ENCODE measurements at places on chromosomes 12 and 14. TPM values are rescaled to one million over a fixed set of nuclear protein-coding genes. Genes with fewer than 3 reads are reported as not detected.
A peak's percentile ranks its signal among the peaks of the same experiment; 100 is the strongest.

Gene CAPS2
- total RNA-seq, result 3.7 TPM

Gene RIPK3
- 19.3 TPM for total RNA-seq

Gene IKZF4
- total RNA-seq, result 3.7 TPM

Gene PLA2G1B
- not detected for total RNA-seq

Gene PAWR
- total RNA-seq, result 131 TPM

Gene CNTN1
- total RNA-seq, result 0.60 TPM

Gene DLK1
- total RNA-seq, result not detected

Gene CRACR2A
- 129 TPM for total RNA-seq

DNA sequence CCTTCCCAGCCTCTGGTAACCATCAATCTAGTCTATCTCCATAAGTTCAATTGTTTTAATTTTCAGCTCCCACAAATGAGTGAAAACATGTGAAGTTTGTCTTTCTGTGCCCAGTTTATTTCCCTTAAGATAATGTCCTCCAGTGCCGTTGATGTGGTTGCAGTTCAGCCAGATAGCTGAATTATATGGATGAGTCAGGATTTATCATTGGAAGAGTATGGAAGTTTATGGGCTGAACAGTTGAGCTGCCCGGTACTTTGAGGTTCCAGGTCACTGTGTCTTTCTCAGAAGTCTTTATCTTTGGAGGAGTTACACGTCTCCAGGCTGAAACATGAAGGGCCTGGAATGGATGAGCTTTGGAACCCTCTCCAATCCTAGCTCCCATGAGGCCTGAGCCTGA is 120.1 kb downstream of the ASCL4 start:
- H3K27me3 ChIP-seq, result no peaks in the 10 kb centered on the region
- H3K4me3 ChIP-seq, result no peak overlapping the region
- no peaks in the 10 kb centered on the region for H3K4me1 ChIP-seq
- DNase-seq, result no peak

- no peaks in the 10 kb centered on the region for H3K4me1 ChIP-seq
- H3K27ac ChIP-seq, result peak overlapping the region; percentile 65
- no peaks in the 10 kb centered on the region for H3K36me3 ChIP-seq
- H3K4me3 ChIP-seq, result no peak overlapping the region
Observed at GRCh38 chr14:75515629-75515996, 6.7 kb upstream of the BATF start.

- peaks cover 14% of the 10 kb centered on the region for H3K27me3 ChIP-seq
- no peak overlapping the region for H3K4me3 ChIP-seq
- no peaks in the 10 kb centered on the region for H3K4me1 ChIP-seq
- no peak overlapping the region for H3K27ac ChIP-seq
Observed at GRCh38 chr12:131672941-131673887, 37.7 kb upstream of the SFSWAP start.

DNA sequence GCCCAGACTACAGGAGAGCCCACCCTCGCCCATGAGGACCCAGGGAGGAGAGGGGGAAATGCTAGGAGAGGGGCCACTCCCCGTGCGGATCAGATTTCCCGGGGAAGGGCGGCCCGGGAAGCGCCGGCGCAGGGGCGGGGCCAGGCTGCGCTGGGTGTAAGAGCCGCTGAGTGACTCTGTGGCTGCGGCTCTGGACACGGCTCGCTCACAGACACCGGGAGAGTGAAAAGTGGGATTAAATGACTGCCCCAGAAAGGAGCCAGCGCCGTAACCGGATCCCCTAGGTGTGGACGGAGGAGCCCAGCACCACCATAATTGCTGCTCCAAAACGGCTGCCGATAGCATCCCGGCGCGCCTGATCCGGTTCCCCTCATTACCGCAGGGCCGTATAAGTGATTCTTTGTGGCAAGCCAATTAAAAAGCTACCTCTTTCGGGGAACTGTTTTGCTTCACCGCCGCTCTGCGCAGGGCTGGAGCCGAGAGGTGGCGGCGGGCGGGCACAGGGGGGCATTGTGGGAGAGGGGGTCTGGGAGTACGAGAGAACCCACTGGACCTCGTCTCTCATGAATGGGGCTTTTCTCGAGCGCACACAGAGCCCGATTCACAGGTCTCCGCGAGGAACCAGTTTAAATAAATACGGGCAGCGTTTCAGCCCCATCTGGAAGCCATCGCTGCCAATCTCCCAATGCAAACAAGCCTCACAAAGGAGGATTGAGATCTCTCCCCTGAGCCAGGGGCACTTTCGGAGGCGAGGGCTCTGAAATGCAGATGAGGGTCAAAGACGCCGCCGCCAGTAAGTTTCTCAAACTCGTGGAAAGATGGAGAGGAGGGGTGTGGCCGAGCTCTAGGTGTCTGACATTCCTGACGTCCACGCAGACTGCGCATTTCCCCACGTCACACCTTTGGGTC is 2.5 kb downstream of the COL2A1 start:
- H3K4me3 ChIP-seq, result no peak overlapping the region
- H3K36me3 ChIP-seq, result no peaks in the 10 kb centered on the region

- H3K4me1 ChIP-seq, result no peaks in the 10 kb centered on the region
- H3K4me3 ChIP-seq, result no peak overlapping the region
- no peak for DNase-seq
- peaks cover 49% of the 10 kb centered on the region for H3K27me3 ChIP-seq
- H3K36me3 ChIP-seq, result no peaks in the 10 kb centered on the region
- H3K27ac ChIP-seq, result no peak overlapping the region
Observed at GRCh38 chr14:105074601-105075053, 9.4 kb upstream of the GPR132 start.

DNA sequence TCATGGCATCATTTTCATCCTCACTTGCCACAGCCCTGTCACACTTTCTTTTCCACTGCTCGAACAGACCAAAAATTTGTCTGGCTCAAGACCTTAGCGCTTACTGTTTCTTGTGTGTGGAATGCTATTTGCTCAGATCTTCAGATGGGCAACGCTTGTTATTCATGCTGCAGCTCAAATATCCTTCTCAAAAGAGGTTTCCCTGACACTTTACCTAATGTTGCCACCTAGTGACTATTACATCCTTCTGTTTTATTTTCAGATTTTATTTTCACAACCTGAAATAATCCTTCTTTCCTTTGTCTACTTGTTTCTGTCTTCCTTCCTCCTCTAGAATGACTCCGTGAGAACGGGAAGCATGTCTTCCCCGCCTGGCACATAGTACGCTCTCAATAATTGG is 5.6 kb downstream of the FBXO33 start:
- DNase-seq, result no peak
- H3K4me1 ChIP-seq, result peaks cover 23% of the 10 kb centered on the region
- H3K36me3 ChIP-seq, result no peaks in the 10 kb centered on the region
- H3K27ac ChIP-seq, result no peak overlapping the region
- no peaks in the 10 kb centered on the region for H3K27me3 ChIP-seq

GRCh38 chr12:114439817-114440216 is 33.9 kb upstream of the TBX5 start:
- H3K27ac ChIP-seq, result no peak overlapping the region
- H3K4me3 ChIP-seq, result no peak overlapping the region
- no peaks in the 10 kb centered on the region for H3K4me1 ChIP-seq
- H3K27me3 ChIP-seq, result peaks cover 92% of the 10 kb centered on the region
- no peaks in the 10 kb centered on the region for H3K36me3 ChIP-seq

GRCh38 chr12:132056320-132056719 is 87.8 kb downstream of the DDX51 start:
- no peaks in the 10 kb centered on the region for H3K27me3 ChIP-seq
- no peaks in the 10 kb centered on the region for H3K4me1 ChIP-seq
- peaks cover 39% of the 10 kb centered on the region for H3K36me3 ChIP-seq
- no peak overlapping the region for H3K27ac ChIP-seq

GRCh38 chr14:90408713-90409112 is 11.9 kb downstream of the CALM1 start:
- peaks cover 7% of the 10 kb centered on the region for H3K4me1 ChIP-seq
- no peak overlapping the region for H3K4me3 ChIP-seq
- H3K36me3 ChIP-seq, result peaks cover 4% of the 10 kb centered on the region
- no peak for DNase-seq
- H3K27me3 ChIP-seq, result no peaks in the 10 kb centered on the region

GRCh38 chr12:111841236-111841749 is 735 bp upstream of the MAPKAPK5 start:
- H3K27ac ChIP-seq, result peak overlapping the region; percentile 97
- H3K27me3 ChIP-seq, result no peaks in the 10 kb centered on the region
- peak overlapping the region; percentile 93 for H3K4me3 ChIP-seq
- H3K36me3 ChIP-seq, result no peaks in the 10 kb centered on the region

- H3K4me1 ChIP-seq, result peaks cover 28% of the 10 kb centered on the region
- peak overlapping the region; percentile 68 for H3K27ac ChIP-seq
- no peaks in the 10 kb centered on the region for H3K27me3 ChIP-seq
Observed at GRCh38 chr12:93785249-93786010, 108.3 kb downstream of the CRADD start.

- H3K27me3 ChIP-seq, result peaks cover 4% of the 10 kb centered on the region
- no peak overlapping the region for H3K4me3 ChIP-seq
- H3K27ac ChIP-seq, result no peak overlapping the region
- no peaks in the 10 kb centered on the region for H3K36me3 ChIP-seq
- peaks cover 9% of the 10 kb centered on the region for H3K4me1 ChIP-seq
Observed at GRCh38 chr14:64912261-64912660, 2.0 kb upstream of the CHURC1 start.

- H3K27ac ChIP-seq, result no peak overlapping the region
- no peak overlapping the region for H3K4me3 ChIP-seq
- no peaks in the 10 kb centered on the region for H3K27me3 ChIP-seq
- no peaks in the 10 kb centered on the region for H3K4me1 ChIP-seq
- DNase-seq, result no peak
Observed at GRCh38 chr12:7434670-7435069, 9.3 kb downstream of the CD163L1 start.

- H3K4me1 ChIP-seq, result no peaks in the 10 kb centered on the region
- DNase-seq, result no peak
Observed at GRCh38 chr14:20356422-20356821, 13.0 kb downstream of the PARP2 start.

- no peak for DNase-seq
- H3K4me3 ChIP-seq, result no peak overlapping the region
Observed at GRCh38 chr12:114123108-114123507, 157.0 kb upstream of the RBM19 start.

- DNase-seq, result peak; percentile 70
- H3K27ac ChIP-seq, result no peak overlapping the region
- H3K4me1 ChIP-seq, result no peaks in the 10 kb centered on the region
Observed at GRCh38 chr12:127280393-127281275, 986.3 kb upstream of the TMEM132C start.

DNA sequence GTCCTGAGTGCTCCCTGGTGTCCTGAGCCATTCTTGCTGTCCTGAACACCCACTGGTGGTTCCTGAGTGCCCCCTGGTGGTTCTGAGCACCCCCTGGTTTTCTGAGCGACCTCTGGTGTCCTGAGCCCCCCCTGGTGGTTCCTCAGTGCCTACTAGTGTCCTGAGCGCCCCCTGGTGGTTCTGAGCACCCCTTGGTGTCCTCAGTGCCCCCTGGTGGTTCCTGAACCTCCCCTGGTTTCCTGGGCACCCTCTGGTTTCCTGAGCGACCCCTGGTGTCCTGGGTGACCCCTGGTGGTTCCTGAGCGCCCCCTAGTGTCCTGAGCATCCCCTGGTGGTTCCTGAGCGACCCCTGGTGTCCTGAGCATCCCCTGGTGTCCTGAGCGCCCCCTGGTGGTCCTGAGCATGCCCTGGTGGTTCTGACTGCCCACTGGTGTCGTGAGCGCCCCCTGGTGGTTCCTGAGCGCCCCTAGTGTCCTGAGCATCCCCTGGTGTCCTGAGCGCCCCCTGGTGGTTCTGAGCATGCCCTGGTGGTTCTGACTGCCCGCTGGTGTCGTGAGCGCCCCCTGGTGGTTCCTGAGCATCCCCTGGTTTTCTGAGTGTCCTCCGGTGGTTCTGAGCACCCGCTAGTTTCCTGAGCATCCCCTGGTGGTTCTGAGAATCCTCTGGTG is 473.1 kb downstream of the TMEM121 start:
- H3K27ac ChIP-seq, result no peak overlapping the region
- H3K4me3 ChIP-seq, result no peak overlapping the region
- H3K36me3 ChIP-seq, result no peaks in the 10 kb centered on the region

GRCh38 chr14:52911904-52912303 is 38.9 kb downstream of the FERMT2 start:
- no peaks in the 10 kb centered on the region for H3K36me3 ChIP-seq
- no peaks in the 10 kb centered on the region for H3K27me3 ChIP-seq
- H3K4me3 ChIP-seq, result no peak overlapping the region
- H3K27ac ChIP-seq, result peak overlapping the region; percentile 22

- peak overlapping the region; percentile 87 for H3K27ac ChIP-seq
- H3K36me3 ChIP-seq, result no peaks in the 10 kb centered on the region
- no peak for DNase-seq
- no peaks in the 10 kb centered on the region for H3K27me3 ChIP-seq
Observed at GRCh38 chr12:64685050-64685449, 74.2 kb downstream of the GNS start.

DNA sequence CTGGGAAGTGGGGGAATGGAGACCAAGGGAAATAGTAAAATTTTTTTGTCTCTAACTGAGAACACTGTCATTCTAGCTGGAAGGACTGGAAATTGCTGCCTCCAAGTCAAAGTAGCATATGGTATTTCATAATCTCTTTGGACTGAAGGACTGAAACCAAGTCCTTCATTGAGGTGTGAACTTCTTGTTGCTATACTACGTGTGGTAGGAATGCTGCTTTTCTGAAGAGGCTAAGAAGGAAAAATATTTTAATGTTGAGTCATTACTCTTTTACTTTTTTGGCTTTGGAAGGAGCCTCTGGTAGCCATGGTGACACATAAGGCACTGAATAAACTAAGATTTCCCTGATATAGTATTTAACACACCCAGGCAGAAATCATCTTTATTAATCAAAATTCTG is 465.4 kb downstream of the NPAS3 start:
- H3K27ac ChIP-seq, result no peak overlapping the region
- no peak overlapping the region for H3K4me3 ChIP-seq
- H3K4me1 ChIP-seq, result no peaks in the 10 kb centered on the region
- no peak for DNase-seq
- no peaks in the 10 kb centered on the region for H3K27me3 ChIP-seq

GRCh38 chr12:49762468-49762847 is 21.1 kb downstream of the TMBIM6 start:
- H3K36me3 ChIP-seq, result no peaks in the 10 kb centered on the region
- no peak overlapping the region for H3K4me3 ChIP-seq
- H3K27ac ChIP-seq, result no peak overlapping the region
- H3K27me3 ChIP-seq, result no peaks in the 10 kb centered on the region
- DNase-seq, result no peak
- no peaks in the 10 kb centered on the region for H3K4me1 ChIP-seq

DNA sequence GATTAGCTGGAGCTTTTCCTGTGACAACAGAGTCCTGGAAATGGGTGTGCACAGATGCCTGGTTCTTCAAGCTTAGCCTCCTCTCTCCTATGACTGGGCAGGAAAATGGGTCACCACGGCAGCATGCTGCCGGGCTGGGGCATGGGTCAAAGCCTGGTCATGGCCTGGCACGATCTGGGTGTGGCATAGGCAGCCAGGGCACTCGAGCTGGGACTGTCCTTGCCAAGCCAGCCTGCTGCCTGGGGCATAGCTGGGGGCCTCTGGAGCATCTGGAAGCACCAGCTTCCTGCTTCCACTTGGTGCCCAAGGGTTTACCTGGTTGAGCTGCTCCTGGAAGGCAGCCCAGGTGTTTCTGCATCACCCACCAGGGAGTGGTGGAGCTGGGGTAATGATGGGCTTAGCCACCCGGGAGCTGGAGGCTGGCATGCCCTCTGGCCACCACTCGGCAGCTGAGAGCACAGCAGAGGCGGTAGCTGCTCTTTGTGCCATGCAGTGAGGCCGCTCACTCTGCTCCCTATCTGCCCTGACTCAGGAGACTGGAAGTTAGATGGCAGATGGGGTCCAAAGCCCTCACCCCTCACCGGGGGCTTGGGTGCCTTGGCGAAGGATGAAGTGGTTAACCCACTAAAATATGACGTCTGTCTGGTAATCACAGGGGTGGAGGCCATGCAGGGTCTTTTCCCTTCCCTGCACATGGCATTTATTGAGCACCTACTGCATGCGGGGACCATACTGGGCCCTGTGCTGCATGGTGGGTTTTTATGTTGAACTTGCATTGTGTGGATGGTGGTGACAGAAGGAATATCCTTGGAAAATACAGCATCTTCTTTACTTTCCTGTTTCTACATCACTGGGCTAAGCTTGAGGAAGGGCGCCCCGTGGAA is 1.7 kb downstream of the OTUB2 start:
- no peaks in the 10 kb centered on the region for H3K27me3 ChIP-seq
- H3K27ac ChIP-seq, result no peak overlapping the region
- no peaks in the 10 kb centered on the region for H3K36me3 ChIP-seq

Measured in transverse colon (tissue), 4 donors.